Naive thymus-derived CD8-positive, alpha-beta T cell (primary cell): ENCODE measurements at places on chromosomes 16 and 17. TPM values are rescaled to one million over a fixed set of nuclear protein-coding genes. Genes with fewer than 3 reads are reported as not detected.

DNA sequence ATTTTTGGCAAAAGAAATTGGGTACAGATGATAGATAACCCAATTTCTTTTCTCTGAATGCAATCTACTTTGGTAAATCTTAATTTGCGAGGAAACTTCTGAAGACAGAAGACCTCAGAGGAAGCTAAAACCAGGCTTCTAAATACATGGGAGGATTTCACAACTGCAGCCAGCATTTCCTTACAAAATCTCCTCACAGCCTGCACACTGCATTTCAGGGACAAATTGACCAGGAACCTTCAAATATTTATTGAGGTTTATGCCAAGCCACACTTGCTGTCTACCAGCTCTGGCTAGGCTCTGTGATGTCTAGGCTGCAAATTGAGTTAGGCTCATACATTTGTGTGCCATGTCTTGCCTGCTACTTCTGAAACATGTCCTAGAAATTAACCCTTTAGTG is 167.3 kb upstream of the CDH5 start:
- DNase-seq, result no peak

SSTR5 gene
- total RNA-seq, result not detected

- DNase-seq, result peak; percentile 22
These were observed 119.8 kb upstream of the CDC42EP4 start for GRCh38 chr17:73431401-73432205.

CLEC10A gene
- total RNA-seq, result 0.49 TPM

TBC1D3I gene
- total RNA-seq, result 1.4 TPM

HOXB1 gene
- total RNA-seq, result not detected

GRCh38 chr17:16286009-16286946 is 67.0 kb downstream of the CENPV start:
- peak; percentile 57 for DNase-seq

KRT32 gene
- total RNA-seq, result not detected

DNA sequence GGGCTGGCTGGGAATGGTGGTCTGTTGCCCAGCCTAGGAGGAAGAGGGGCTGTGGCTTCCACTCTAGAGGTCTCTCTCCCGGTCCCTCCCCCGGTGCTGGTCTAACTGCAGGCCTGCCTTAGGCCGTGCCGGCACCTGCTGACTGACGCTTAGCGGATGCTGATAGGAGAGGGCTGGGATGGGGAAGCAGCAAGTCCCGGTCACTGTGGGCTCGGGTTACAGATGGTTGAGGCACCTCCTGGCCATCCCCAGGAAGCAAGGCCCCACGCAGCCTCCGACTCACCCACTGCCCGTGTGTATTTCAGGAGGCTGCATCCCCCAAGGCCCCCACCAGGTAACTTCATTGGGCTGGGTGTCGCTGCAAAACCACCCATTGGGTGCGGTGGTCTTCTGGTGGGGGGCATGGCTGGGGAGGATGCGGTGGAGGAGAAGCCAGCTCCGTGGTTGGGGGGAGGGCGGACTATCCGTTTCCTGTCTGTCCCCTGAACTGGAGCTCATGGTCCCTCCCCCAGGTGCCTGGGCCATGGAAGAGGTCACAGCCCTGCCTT is 278.9 kb downstream of the SEC14L1 start:
- peak; percentile 74 for DNase-seq

- DNase-seq, result no peak
These were observed 126.9 kb downstream of the MRM1 start for GRCh38 chr17:36728030-36728991.

EME2 gene
- total RNA-seq, result 31.5 TPM

DNA sequence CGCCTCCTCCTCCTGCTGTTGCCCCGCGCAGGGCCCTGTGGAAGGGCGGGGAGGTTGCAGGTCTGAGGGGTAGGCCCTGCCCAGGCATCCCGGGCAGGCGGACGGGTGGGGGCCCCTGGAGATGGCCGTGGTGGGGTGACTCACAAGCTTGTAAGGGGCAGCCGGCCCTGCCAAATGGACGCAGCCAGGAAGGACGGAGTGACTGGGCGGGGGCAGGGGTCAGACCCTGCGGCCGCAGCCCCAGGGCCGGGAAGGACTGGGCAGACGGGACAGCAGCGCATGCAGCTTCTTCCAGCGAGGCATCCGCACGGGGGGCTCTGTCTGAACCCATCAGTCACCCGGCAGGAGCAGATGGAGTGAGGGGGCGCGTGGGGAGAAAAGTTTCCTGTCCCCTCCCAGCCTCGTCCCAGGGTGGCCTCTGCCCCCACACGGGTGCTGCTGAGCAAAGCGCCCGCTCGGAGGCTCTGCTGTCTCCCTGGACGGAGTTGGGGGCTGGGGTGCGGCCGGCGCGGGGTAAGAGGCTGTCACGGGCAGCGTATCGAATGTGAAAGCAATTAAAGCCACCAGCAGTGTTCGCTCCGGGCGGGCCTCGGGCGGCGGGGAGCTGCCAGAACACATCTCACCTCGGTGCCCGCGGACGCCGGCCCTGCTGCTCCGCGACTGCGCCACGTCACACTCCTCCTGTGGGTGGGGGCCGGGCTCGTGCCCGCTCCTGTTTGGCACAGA is 5.4 kb upstream of the PRR35 start:
- DNase-seq, result no peak

KLHL10 gene
- total RNA-seq, result not detected

ABCC11 gene
- total RNA-seq, result 0.26 TPM

DNA sequence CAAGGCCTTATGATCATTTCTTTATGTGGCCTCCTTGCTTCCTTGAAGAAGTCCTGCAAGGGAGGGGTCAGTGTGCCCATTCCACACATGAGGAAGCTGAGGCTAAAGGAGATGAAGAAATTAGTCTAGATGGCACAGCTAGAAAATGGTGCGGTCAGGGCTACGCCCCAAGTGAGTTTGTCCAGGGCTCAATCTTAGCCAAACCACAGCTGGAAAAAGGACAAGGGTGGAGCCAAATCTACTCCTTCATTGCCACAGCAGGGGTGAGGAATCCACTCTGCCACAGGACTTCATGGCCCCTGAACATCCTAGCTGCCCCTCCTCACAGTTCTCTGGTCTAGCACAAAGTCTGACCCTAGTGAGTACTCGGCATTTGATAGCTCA is 16.2 kb downstream of the BEAN1 start:
- DNase-seq, result no peak

DNA sequence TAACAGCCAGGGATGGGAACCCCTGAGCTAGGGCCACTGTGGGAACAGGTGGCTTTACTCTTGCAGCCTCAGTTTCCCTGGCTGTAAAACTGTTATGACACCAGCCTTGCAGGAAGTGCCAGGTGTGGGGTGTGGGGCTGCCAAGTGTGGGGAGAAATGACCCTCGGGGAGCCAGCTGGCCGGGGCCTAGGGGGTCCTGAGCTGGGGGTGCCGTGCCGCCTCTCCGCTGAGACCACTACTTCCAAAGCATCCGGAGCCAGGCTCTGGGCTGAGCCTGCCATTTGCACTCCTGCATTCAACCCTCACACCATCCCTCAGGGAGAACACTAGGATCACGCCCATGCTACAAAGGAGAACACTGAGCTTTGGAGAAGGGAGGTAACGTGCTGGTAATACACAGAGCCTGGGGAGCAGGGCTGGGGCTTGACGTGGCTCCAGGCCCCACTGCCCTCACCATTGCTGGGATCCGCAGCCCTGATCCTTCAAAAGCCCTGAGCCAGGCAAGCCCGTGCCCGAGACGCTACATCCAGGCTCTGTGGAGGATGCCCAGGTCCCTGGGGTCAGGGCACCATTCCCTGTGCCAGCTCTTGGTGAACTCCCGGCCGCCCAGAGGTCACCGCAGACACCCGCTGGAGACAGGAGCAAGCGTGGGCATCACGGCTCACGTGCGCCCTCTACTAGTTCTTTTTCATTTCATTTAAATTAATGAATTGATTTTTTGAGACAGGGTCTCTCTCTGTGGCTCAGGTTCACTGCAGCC is 28.8 kb upstream of the GINS2 start:
- peak; percentile 30 for DNase-seq

DNA sequence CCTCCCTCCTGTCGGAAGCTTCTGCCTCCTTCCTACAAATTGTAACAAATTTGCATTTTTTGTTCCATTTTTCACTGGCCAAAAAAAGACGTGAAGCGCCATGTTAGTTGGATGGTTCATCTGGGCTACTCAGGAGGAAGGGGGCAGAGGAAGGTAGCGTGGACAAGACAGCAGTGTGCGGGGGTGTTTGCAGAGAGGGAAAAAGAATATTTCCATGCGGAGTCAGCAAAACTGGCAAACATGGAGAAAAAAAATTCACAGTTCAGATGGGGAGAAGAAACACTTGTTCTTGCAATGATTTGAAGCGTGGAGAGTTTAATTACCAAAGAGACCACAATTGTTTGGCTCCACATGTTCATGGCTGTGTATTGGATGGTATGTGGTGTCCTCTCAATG is 138.8 kb upstream of the ERCC4 start:
- DNase-seq, result no peak

KRTAP9-2 gene
- not detected for total RNA-seq

CD300LG gene
- not detected for total RNA-seq

GRCh38 chr17:54945671-54946070 is 22.8 kb downstream of the COX11 start:
- no peak for DNase-seq

DNA sequence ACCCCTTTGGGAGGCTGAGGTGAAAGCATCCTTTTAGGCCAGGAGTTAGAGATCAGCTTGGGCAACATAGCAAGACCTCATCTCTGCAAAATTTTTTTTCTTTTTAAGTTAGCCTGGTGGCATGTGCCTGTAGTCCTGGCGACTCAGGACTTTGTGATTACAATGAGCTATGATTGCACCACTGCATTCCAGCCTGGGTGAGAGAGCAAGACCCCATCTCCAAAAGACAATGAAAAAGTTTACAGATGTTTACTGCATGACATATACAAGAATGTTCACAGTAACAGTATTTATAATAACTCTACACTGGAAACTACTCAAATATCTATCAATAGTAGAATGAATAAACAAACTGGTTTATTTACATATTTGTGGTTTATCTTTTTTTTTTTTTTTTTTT is 33.1 kb upstream of the CCL22 start:
- no peak for DNase-seq

- DNase-seq, result no peak
These were observed 47.5 kb downstream of the FOXL1 start for GRCh38 chr16:86625821-86626220.

RSKR gene
- total RNA-seq, result 28.9 TPM

DNA sequence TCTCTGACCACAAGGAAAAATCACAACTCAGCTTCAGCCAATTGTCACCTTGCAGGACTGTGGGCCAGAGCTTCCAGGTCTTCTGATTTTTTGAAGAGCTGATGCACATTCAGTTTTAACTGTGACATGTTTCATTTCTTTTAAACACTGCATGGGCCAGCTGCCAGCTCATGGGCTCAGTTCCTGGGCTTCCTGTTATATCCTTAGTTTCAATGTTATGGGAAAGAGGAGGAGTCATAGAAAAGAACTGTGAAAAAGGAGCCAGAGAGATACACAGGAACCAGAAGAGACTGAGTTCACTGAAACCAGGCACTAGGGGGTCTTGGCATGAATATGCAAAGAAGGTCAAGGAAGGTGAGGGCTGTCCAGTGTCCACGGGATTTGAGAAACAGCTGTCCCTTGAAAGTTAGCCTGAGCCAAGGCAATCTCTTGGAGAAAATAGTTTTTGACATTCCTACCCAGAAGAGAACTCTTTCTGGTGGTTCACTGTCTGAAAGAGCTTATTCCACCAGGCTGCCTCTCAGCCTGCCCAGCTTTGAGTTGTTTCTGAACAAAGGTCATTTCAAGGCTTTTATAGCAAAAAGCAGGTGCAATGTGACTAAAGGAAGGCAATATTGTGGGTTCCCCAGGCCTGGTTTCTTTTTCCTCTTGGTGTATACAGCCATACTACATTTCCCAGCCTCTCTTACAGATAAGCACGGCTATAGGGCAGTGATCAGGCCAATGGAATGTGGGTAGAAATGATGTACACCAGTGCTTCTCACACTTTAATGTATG is 10.5 kb downstream of the PDILT start:
- DNase-seq, result no peak

DNA sequence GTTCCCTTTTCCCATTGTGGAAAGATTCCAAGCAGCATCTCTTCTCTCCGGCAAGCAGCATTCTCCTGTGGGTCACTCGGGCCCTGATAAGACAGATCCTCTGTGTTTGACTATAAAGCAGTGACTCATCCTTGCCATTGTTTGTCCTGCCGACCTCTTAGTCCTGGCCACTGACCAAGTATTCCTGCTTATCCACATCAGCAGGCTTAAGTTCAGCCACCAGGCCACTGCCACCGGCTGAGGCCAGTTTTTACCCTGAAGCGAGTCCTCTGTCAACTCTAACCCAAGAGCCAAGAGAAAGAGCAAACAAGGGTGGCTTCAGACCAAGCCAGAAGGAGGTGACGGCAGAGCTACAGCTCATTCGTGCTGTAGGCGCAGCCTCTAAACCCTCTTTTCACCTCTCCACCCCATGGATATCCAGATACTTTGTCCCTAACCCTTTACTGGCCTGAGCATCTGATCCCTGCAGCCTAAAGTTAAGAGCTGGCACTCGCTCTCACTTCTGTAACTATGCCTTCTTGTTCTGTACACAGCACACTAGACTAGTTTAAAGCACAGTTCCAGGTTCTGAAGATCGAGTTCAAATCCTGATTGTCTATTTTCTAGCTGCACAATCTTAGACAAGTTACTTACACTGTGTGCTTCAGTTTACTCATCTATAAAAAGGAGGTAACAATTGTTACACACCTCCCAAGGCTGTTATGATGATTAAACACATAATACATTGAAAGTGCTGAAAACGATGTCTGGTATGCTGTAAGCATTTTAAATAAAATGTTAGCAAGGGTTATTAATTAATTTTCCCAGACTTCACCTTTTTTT is 31.0 kb downstream of the SOX9 start:
- no peak for DNase-seq

- no peak for DNase-seq
These were observed 29.4 kb upstream of the BAHCC1 start for GRCh38 chr17:81365601-81366585.

- no peak for DNase-seq
These were observed 42.3 kb downstream of the IRX3 start for GRCh38 chr16:54244061-54244886.

DNA sequence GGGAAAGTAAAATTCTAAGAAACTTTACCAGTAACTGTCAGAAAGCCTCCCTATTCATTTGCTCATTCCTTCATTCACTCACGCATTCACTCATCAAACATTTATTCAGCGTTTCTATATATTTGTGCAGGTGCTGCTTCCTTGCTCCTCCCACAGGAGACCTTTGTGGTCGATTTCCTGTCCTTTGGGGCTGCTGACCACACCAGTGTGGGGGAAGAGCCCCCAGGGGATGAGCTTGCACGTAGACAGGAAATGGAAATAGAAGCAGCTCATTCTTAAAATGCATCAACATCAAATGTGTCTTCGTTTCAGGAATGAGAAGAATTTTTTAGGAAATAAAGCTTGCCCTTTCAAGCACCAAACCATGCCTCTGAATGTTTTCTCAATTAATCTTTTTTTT is 9.6 kb downstream of the PIK3R6 start:
- no peak for DNase-seq

GRCh38 chr16:85486256-85486915 is 126.7 kb upstream of the GSE1 start:
- no peak for DNase-seq

TBC1D3G gene
- not detected for total RNA-seq

TPSAB1 gene
- not detected for total RNA-seq

TMEM238L gene
- not detected for total RNA-seq

DNA sequence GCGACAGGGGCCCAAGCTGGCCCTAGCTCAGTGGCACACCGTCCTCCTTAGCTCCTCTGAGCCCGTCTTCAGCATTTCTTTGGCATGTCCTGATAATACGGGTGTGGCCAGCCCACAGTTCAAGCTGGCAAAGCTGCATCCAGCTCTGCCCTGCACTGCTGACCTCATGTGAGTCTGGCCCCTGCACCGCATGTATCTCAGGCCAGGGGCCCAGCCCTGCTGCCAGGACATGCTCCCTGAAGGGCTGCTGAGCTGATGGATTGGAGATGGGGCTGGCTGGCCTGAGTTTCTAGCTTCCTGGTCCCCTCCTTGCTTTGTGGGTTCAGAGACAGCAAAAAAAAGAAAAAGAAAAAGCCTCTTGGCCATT is 2.4 kb downstream of the DOC2B start:
- no peak for DNase-seq

TRAF7 gene
- 32.3 TPM for total RNA-seq
